SK-N-SH treated with all-trans-retinoic acid at 6 μM for 48 hours (cell line): ENCODE measurements at places on chromosomes 11 and 22.

- no peak for ATAC-seq
These were observed 20.2 kb upstream of the TREH start for GRCh38 chr11:118699506-118700220.

- ATAC-seq = peak; percentile 24; the same call in 2 of the 3 replicates
These were observed 52.8 kb downstream of the WNT11 start for GRCh38 chr11:76153571-76153923.

DNA sequence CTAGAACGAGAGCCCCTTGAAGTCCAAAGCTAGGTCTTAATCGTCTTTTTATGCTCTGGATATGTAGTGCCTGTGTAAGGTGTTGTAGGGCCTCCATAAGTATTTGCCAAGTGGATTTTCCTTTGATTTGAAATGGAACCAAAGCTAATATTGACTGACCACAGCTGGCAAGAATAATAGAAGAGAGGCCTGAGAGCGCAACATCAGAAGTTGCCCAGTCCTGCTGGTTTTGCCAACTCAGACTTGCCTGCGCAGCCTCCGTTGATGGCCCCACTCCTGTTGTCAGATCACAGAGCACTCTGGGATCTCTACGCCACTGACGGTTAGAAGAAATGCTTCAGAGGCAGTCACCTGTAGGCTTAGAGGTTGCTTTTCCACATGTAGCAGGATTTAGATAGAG lies 251.2 kb downstream of the TENM4 start:
- no peak for ATAC-seq

DNA sequence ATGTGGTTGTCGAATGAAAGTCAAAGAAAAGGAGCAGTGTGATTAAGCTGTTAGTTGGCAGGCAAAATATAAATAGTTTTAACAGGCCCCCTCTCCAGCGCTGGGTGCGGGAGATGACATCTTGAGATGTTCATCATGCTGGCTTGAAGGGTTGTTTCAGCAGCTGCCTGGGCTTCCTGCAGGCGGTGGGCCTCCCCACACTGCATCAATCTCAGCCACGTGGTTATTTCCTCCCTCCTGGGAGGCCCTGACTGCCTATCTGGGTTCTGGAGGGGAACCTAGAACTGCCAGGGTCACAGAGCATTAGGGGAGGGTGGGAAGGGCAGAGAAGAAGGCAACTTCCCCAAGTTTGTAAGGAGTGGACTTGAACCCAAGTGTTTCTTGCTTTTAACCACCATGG lies 173.3 kb upstream of the SYT13 start:
- no peak for ATAC-seq
